Fibroblast of skin of left biceps (primary cell): ENCODE measurements at places on chromosomes 11 and 22.
A peak's percentile ranks its signal among the peaks of the same experiment; 100 is the strongest.

DNA sequence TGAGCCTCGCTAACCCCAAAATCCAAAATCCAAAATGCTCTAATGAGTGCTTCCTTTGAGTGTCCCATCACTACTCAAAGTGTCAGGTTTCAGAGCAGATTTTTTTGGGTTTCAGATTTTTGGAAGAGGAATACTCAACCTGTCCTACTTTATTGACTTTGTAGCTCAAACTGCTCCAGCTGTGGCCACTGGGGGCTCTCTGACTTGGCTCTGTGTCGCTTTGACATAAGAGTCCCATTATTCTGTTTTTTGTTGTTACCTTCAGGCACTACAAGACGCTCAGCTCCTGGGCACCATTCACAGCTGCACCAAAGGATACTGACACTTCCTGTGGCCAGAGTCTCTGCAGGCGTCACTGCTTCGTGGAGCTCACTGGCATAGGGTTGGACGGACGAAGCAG lies 41.1 kb downstream of the PHF21B start:
- no peak for DNase-seq

DNA sequence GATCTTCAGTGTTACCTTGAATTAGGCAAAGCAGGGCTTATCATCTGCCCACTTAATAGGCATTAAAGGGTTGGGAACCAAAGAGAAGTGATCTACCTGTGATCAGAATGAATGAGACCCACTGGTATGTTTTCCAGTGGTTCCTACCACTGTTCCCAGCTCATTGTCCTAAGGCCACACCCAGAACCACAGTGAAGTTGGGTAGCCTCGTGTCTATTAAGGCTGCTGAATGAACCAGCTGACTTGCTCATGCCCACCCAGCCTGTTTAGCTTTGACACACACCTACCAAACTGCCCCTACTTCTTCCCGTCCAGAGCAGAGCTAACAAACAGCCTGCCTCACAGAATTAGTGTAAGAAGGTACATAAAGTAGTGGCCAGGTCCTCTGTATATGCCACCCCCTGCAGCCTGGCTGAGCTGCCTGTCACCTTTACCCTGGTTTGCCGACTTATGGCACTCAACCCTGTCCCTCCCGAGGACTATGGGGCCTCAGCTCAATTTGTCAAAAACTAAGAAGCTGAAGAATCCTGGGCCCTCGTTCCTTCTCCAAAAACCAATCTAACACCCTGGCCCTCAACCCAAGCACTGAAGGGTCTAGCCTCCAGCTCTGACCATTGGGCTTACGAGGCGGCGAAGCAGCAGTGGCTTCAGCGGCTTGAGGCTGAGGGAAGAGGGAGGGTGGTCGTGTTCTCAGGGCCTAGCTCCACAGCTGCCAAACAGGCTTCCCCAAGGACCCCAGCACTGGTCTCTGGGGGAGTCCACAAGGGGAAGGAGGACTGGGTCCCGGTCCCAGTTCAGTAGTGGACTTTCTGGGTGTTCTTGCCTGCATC lies 9.8 kb downstream of the UCP2 start:
- DNase-seq = no peak

DNA sequence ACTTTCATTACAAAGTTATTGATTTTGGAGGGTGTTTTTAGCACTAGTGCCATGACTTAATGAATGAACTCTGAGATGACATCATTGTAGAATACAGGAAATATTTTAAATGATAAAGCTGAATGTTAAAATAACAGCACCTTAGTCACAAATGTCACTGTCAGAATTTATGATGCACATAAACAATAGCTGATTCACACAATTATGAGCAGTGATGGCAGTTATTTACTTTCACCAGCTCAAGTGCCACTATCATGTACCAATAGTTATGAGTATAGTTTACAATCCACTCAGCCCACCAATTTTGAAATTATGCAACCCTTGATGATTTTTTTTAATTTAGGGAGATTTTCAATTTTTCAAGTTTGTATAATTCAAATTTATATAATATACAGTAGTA lies 23.0 kb downstream of the SERPING1 start:
- DNase-seq = no peak

GRCh38 chr11:68117853-68118470 lies 3.2 kb downstream of the CHKA start:
- DNase-seq = no peak

DNA sequence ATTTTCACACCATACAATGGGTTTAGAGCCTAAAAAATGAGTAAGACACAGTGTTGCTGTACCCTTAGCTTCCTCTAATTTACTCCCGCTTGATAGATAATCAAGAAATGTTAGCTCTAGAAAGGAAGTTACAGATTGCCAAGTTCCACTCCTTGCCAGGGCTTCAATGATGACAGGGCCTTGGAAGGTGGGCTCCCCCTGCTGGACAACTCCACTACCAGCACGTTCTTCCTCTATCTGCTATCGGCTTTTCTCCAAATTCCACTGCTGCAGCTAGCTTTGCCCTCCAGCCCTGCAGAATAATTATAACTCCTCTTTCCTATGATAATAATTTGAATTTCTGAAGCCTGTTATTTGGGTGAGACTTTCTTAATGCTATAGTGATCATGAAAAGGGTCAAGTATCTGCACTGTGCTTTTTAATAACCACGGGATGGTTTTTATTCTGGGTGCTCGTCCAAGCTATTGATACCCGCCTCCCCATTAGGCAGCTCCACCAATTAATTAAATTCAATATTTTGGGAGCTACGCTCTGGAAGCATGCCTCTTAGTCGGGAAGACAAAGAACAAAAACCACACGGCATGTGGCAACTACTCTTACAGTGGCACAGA lies 9.0 kb downstream of the SYN3 start:
- peak; percentile 26 for DNase-seq
